Liver (tissue), 10 donors: ENCODE measurements at places on chromosomes 5 and 9. TPM values are rescaled to one million over a fixed set of nuclear protein-coding genes. Genes with fewer than 3 reads are reported as not detected.

DNA sequence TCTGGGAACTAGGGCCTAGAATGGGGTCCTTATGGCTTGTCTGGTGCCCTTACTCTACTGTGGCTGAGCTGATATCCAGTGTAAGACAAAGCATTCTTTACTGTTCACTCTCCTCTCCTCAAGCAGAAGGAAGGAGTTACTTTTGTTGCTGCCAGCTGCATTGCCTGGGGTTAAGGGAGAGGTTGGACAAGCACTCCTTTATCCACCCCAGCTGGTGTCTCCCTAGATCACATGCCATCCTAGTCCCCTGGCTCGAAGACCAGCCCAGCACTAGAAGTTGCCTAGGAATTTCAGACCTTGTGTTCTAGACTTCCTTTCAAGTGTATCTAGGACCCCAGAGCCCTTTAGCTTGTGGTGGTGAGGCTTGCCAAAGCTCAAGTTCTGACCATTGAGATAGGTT lies 1051.5 kb upstream of the C9orf72 start:
- no peaks in the 10 kb centered on the region for H3K36me3 ChIP-seq
- no peaks in the 10 kb centered on the region for H3K27me3 ChIP-seq
- no peaks in the 10 kb centered on the region for H3K4me1 ChIP-seq

GRCh38 chr5:38101897-38102296 lies 156.5 kb upstream of the EGFLAM start:
- H3K27ac ChIP-seq, result no peak overlapping the region
- H3K27me3 ChIP-seq, result no peaks in the 10 kb centered on the region
- no peak for DNase-seq
- H3K4me3 ChIP-seq, result no peak overlapping the region

GRCh38 chr5:179191506-179192184 lies 131.5 kb downstream of the ZNF354C start:
- H3K4me3 ChIP-seq, result no peak overlapping the region
- DNase-seq, result no peak
- no peaks in the 10 kb centered on the region for H3K36me3 ChIP-seq
- H3K27me3 ChIP-seq, result no peaks in the 10 kb centered on the region
- H3K4me1 ChIP-seq, result no peaks in the 10 kb centered on the region

- H3K36me3 ChIP-seq, result no peaks in the 10 kb centered on the region
- H3K27ac ChIP-seq, result no peak overlapping the region
- H3K4me1 ChIP-seq, result no peaks in the 10 kb centered on the region
- H3K4me3 ChIP-seq, result no peak overlapping the region
- no peak for DNase-seq
Observed at GRCh38 chr5:129271308-129271707, 176.8 kb downstream of the ISOC1 start.

- no peaks in the 10 kb centered on the region for H3K4me1 ChIP-seq
- peaks cover 3% of the 10 kb centered on the region for H3K27me3 ChIP-seq
- H3K27ac ChIP-seq, result no peak overlapping the region
- no peaks in the 10 kb centered on the region for H3K36me3 ChIP-seq
Observed at GRCh38 chr5:30849931-30850710, 343.4 kb upstream of the CDH6 start.

- H3K27ac ChIP-seq, result no peak overlapping the region
- DNase-seq, result no peak
- no peaks in the 10 kb centered on the region for H3K36me3 ChIP-seq
- no peaks in the 10 kb centered on the region for H3K27me3 ChIP-seq
Observed at GRCh38 chr9:130356033-130356432, 88.7 kb upstream of the ASS1 start.

GRCh38 chr5:75729321-75729720 lies 12.1 kb upstream of the POC5 start:
- H3K27me3 ChIP-seq, result no peaks in the 10 kb centered on the region
- no peaks in the 10 kb centered on the region for H3K36me3 ChIP-seq
- no peak overlapping the region for H3K27ac ChIP-seq
- H3K4me3 ChIP-seq, result no peak overlapping the region
- DNase-seq, result no peak
- H3K4me1 ChIP-seq, result no peaks in the 10 kb centered on the region

- no peaks in the 10 kb centered on the region for H3K27me3 ChIP-seq
- no peak for DNase-seq
- no peaks in the 10 kb centered on the region for H3K4me1 ChIP-seq
- no peak overlapping the region for H3K27ac ChIP-seq
- H3K36me3 ChIP-seq, result no peaks in the 10 kb centered on the region
- no peak overlapping the region for H3K4me3 ChIP-seq
Observed at GRCh38 chr5:136666970-136667620, 301.8 kb upstream of the TRPC7 start.

DNA sequence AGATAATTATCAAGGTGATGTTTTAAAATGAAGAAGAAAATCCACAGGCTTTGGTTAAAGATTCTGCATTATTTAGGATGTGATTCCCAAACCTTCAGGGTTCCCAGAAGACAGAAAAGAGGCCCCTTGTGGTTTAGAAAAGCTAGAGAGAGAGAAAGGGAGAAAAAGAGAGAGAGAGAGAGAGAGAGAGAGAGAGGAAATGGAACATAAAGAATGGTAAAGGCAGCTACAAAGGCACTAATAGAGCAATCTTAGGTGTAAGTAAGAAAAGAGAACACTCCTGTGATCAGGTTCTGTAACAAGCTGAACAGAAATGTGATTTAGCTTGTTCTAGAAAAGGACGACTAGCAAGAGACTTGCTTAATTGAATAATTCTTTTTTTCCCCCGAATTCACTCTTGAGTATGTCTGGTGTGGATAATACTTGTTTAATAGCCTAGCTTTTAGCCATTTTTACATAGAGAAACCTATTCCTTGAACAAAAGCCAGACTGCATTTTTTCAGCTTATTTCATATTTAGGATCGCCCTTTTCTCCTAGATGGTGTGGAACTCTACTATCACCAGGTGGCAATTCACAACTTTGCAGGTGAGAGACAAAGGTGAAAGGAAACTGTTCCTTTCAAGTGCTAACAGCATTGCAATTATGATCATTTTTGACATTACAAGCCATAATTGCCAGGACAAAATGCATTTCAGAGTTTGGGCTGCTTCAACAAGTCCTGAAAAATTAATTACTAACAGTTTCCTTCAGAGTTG lies 57.6 kb upstream of the SH3GL2 start:
- peaks cover 11% of the 10 kb centered on the region for H3K4me1 ChIP-seq
- no peak for DNase-seq
- no peak overlapping the region for H3K27ac ChIP-seq
- H3K27me3 ChIP-seq, result no peaks in the 10 kb centered on the region

GRCh38 chr5:153755913-153756500 lies 265.5 kb downstream of the GRIA1 start:
- H3K36me3 ChIP-seq, result no peaks in the 10 kb centered on the region
- H3K27ac ChIP-seq, result no peak overlapping the region
- DNase-seq, result no peak
- no peaks in the 10 kb centered on the region for H3K4me1 ChIP-seq
- no peaks in the 10 kb centered on the region for H3K27me3 ChIP-seq

DNA sequence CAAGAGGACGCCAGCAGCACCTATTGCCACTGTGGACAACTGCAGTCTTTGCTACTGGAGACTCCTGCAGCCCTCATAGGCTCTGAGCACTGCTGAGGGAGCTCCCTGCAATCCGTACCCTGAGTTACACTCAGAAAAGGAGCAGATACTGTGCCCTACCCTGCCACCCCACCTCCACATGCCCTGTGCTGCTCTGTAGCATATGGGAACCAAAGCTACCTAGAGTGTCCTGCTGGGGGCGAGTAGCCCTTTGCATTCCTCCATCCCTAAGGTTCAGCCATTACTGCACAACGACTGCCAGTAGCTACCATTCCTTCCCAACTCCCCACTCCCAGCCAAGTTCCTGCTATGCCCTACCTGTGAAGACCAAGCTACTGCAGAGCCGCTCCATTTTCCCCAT lies 90.2 kb upstream of the SNCAIP start:
- H3K4me3 ChIP-seq, result no peak overlapping the region
- H3K4me1 ChIP-seq, result no peaks in the 10 kb centered on the region
- no peaks in the 10 kb centered on the region for H3K36me3 ChIP-seq
- DNase-seq, result no peak
- H3K27me3 ChIP-seq, result no peaks in the 10 kb centered on the region

DNA sequence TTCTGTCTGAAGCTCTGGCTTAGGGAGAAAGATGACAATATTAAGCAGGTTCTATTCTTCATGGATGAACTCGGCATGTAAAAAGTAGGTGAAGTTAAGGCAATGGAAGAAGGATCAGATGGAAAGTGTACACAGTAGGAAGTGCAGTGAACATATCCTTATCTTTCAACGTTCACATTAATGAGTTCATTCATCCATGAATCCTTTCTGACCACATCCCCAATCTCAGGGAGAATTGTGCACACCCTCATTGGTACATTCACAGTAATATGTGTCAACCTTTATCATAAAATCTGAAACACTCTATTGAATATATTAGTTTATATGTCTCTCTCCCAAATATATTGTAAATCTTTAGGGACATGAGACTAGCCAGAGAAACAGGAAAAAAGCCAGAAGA lies 5.5 kb downstream of the GIN1 start:
- no peak for DNase-seq
- no peak overlapping the region for H3K27ac ChIP-seq
- H3K36me3 ChIP-seq, result no peaks in the 10 kb centered on the region
- no peak overlapping the region for H3K4me3 ChIP-seq
- no peaks in the 10 kb centered on the region for H3K27me3 ChIP-seq

GRCh38 chr5:26833596-26833995 lies 204.8 kb downstream of the CDH9 start:
- H3K4me3 ChIP-seq, result no peak overlapping the region
- no peaks in the 10 kb centered on the region for H3K4me1 ChIP-seq
- H3K27me3 ChIP-seq, result no peaks in the 10 kb centered on the region

DNA sequence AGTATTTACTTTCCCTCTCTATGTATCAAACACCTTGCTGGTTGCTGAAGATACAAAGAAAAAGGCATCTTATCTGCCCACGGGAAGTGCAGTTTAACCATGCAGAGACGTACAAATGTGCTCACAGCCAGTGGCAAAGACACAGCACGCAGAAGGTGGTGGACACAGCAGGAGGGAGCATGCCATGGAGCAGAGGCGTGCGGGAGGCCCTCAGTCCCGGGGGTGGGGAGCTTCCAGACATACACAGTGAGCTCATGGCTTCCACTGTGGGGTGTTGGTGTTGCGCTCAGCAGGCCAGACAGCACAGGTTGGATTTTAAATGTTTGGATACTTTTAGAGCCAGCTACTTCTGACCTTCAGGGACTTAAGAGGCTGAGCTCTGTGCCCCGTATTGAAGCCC lies 8.8 kb upstream of the BARX1 start:
- no peaks in the 10 kb centered on the region for H3K36me3 ChIP-seq

The UNC13B gene
- total RNA-seq, result 25.7 TPM

The DNM1 gene
- total RNA-seq, result 5.9 TPM

The SLC36A2 gene
- not detected for total RNA-seq

The CDKN2B gene
- total RNA-seq, result 1.3 TPM

The GIN1 gene
- 3.7 TPM for total RNA-seq
